ENCODE measurements at places on chromosomes 1 and 21.

GRCh38 chr1:232620356-232620969 is 9.5 kb downstream of the SIPA1L2 start:
- no peak for DNase-seq

DNA sequence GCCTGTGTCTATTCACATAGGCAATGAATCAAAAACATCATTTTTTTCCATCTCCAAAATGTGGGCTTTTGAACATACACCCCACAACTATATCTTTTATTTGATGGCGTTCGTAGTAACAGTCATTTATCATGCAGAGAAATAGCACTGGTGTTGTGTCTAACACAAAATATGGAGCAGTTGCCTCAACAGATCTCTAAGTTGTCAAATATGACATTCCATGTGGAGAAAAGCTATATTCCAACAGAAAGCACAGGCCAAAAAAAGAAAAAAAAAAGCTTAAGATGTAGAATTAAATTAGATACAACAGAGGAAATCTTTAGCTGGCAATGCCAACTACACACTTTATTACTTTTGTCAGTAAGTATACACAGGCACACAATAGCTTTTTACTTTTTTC is 411.7 kb downstream of the BRINP3 start:
- no peak for DNase-seq

DNA sequence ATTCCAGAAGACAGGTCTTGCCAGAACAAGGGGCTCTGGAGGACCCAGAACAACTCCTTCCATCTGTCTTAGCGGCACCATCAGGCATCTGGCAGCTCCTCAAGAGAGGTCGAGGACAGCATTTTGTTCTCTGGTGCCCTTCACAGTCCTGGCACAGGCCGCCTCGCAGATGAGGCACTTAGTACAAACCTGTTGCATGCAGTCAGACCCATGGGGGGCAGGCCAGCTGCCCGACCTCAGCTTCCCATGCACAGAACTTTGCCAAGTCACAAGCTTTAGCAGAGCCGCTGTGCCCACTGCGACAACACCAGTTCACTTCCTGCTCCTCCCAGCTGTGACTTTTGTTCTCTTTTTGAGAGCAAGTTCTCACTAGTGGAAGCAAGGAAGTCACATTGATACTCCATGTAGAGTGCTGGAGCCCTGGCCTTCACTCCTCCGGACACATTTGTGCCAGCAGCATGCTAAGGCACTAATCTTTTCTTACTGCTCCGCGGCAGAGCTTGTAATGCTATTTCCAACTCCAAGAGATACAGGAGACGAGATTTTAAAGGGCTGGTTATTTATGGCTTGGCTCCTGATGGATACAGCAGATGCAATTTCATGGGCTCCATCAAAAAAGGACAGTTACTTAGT is 44.6 kb downstream of the HMGB4 start:
- DNase-seq = no peak

GRCh38 chr1:21638531-21639341 is 30.4 kb downstream of the RAP1GAP start:
- peak; percentile 7 for DNase-seq

GRCh38 chr1:18773753-18774152 is 85.7 kb downstream of the TAS1R2 start:
- DNase-seq = no peak

DNA sequence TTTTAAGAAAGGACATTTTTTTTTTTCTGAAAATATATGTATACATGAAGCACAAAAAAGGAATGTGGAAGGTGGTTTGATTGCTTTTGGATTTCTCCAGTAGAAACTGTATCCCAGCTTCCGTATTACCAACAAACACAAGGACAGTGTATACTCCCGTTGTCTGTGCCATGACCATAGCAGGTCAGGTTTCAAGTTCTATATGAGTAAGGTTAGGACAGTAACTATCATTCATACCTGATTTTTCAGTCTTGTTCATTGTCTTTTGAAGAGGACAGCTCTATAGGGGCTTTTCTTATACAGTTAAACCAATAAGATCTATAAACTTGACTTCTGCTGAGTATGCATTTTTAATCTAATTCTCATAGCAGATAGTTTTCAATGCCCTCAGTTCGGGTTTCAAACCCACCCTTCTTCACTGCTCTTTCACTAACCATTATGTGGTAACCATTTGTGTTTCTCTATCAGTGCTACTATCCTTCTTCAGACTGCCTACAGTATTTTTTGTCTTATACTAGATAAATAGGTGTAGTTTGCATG is 19.6 kb downstream of the UBAP2L start:
- no peak for DNase-seq

DNA sequence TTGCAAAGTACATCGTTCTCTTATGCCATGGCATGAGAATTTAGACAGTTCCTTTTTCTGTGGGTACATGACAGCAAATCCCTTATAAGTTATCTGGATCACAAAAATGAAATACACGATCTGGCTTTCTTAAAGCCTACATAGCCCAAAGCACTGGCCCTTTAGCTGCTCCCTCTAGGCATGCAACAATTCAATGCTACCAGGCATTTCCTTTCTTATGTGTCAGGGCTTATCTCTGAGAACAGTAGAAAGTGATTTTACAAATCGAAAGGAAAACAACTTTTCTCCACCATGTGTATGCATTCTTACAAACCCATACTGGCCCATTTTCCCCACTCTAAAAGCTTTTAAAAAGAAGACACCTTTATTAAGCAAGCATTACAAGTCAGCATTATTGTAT is 139.7 kb downstream of the GRIK1 start:
- DNase-seq = no peak

DNA sequence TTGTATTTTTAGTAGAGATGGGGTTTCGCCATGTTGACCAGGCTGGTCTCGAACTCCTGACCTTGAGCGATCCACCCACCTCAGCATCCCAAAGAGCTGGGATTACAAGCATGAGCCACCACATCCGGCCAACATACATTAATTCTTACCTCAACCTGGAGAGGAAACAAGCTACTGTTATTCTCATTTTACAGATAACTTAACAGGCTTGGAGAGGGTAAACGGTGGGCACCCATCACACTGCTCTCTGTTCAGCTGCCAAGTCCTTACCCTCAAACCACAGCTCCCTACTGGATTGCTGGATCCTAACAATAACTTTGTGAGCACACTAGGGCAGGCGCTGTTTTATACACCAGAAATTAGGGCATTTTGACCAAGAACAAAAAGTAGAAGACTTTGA is 93.6 kb upstream of the BARHL2 start:
- no peak for DNase-seq

DNA sequence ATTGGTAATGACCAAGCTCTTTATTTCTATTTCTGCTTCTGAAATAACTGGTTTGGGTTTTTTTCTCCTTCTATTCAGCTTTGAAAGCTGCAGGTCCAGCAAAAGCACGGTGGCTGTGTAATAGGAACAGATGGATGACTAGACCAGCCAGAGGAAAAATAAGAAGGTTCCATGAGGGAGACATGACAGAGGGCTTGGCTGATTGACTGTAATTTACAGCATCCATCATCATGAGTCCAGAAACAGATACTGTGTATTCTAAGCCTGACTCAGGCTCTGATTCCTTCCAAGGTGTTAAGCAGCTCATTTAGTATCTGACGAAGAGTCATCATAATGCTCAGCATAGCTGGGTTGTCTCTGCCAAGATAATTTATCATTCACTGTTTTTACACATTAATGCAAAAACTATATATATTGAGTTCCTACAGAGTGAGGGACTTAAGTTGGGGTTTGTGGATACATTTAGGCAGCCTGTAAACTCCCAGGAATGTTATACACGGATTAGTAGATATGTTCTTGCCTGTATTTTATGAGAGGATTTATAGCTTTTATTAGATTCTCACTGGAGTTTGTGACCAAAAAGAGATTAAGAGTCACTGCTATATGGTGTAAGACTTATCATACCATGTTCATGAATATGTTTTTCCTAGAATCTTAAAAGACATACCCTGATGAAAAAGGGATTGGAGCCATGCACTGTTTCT is 72.6 kb downstream of the SGIP1 start:
- DNase-seq = no peak

DNA sequence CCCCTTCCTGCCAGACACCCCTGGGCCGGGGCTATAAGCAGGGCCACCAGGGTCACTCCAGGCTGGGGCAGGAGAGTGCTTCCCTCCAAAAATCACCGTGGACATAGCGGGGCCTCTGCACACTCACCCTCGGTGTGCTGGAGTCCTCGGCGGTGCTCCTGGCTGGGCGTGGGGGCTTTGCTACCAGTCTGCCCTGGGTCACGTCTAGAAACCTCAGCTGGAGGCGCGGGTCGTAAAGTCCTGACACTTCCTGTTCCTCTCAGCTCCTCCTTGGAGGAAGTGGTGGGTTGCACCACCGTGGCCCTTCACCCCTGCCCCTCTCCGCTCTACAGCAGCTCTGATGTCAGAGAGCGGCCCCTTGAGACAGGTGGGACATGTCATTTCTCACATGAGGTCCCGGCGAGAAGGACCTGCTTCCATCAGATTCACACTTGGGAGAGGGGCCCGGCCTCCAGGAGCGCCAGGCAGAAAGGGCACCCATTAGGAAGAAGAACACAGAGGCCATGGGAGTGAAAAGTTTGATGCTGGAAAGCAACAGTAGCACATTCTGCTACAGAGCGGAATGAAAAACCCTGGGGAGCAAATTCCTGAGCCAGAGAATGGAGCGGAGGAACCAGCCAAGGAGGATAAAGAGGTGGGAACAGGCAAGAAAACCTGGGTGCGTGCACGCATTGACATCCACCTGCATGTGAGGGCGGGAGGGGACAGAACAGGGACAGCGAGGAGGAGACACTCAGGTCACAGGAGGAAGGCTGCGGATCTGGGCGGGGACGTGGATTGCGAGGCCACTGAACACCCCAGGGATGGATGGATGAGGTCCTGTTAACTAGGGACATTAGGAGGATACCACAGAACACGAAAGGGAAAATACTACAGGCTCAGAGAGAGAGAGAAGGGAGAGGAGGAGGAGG is at the start of gene ITGB2:
Gene ITGB2 (minus strand): TSS at position 206 of the 911 bp plus-strand sequence. CDS start 10,117 bp downstream, outside the sequence.
- DNase-seq = no peak

- no peak for DNase-seq
Observed at GRCh38 chr1:67683766-67684525, 1.1 kb upstream of the GADD45A start.

DNA sequence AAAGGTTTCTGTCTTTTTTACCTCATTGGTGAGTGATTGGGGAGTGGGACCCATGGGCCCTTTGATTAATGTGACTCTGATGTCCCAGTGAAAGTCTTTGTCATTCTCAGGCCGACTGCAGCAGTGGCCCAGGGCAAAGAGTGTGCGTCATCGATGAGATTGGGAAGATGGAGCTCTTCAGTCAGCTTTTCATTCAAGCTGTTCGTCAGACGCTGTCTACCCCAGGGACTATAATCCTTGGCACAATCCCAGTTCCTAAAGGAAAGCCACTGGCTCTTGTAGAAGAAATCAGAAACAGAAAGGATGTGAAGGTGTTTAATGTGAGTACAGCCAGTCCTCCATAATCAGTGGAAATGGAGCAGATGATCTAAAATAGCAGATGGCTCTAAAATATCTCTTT is 19.4 kb downstream of the NTPCR start:
- DNase-seq = no peak

GRCh38 chr1:84069236-84069845 is 70.4 kb upstream of the TTLL7 start:
- DNase-seq = no peak

DNA sequence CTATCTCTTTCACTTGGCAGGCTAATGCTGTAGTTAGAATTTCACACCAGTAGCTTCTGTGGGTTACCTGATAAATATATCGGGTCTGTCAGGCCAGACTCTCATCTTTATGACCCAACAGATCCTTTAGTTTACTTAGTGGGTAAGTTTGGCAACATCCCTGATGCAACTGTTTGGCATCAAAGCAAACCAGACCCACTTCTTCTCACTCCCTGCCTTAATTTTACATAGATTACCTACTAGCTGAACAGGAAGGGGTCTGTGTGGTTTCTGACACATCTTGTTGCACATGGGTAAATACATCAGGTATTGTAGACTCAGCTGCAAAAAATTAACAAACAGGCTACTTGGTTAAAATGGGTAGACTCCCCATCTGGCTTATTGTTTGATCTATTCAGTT is 3.2 kb upstream of the GUK1 start:
- DNase-seq = no peak

- DNase-seq = no peak
Observed at GRCh38 chr21:46097336-46098293, at the start of gene COL6A2. TSS of gene COL6A2 (plus strand) at chr21:46098112.

- DNase-seq = no peak
Observed at GRCh38 chr1:190049314-190049713, 428.4 kb downstream of the BRINP3 start.

DNA sequence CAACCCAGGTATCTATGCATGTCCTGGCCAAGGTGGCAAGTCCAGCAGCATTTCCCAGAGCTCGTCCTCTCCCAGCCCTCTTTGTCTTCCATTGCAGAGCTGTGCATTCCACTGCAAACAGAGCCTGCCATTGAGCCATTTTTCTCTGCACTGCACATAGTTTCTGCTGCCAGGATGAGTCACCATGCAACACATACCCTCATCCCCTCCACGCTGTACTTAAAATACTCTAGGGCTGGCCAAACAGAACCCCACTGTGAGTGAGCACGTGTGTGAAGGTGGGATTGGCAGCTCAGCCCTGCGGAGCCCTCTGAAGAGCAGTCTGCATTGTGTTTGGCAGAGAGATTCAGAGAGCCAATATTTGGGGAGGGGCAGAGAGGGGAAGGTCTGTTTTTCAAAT is 3.9 kb upstream of the ATP1B1 start:
- DNase-seq = peak; percentile 41

DNA sequence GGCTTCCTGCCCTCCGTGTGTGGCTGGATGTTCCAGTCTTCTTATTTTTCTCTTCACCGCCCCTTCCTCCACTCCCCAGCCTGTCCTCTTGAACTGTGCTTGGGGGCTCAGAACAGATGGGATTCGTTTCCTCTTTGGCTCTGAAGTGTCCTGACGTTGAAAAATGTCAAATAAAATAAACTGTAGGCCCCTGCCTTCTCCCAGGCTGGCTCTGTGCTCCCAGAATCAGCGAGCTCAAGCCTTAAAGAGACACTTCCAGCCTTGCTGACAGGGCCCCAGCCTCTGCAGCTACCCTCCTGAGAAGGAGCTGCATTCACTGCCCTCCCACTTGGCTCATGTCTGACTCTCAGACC is 104.2 kb upstream of the IPO9 start:
- no peak for DNase-seq

- no peak for DNase-seq
Observed at GRCh38 chr1:174874331-174875053, 125.3 kb upstream of the CACYBP start.

DNA sequence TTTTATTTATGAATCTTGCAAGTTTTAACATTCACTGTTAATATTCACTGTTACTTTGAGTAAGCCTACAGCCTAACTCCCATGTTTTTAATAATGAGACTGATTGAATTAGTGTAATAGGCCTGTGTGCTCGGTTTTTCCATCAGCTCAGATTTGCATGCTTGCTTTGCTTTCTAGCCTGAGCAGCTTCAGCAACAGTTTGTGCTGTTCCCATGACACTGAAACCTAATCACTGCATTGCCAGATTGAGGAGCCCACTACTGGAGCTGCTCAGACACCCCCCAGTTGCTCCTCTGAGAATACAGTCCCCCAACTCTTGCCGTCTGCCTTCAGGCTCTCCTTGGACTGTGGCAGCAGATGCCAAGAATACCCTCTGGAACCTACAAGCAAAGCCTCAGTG is 695.4 kb downstream of the BRINP3 start:
- no peak for DNase-seq

- no peak for DNase-seq
Observed at GRCh38 chr1:62304515-62304914, 14.7 kb downstream of the KANK4 start.

GRCh38 chr1:115138271-115138670 is 49.0 kb upstream of the TSPAN2 start:
- no peak for DNase-seq

- DNase-seq = no peak
Observed at GRCh38 chr1:31143455-31143854, 77.9 kb upstream of the PUM1 start.

GRCh38 chr21:34017039-34017961 is 56.1 kb upstream of the MRPS6 start:
- DNase-seq = peak; percentile 71

GRCh38 chr1:51418384-51418959 is 88.1 kb upstream of the TTC39A start:
- no peak for DNase-seq

All from AG04449 (cell line).